Mesangial cell (primary cell): ENCODE measurements at places on chromosomes 5 and 9. TPM values are rescaled to one million over a fixed set of nuclear protein-coding genes. Genes with fewer than 3 reads are reported as not detected.

Gene NR4A3
- total RNA-seq: 0.13 TPM in 1 of 2 replicates, not detected in the other

Gene CDC25C
- total RNA-seq: 1.3 and 20.2 TPM in 2 replicates

Gene GPX8
- 60.6 and 67.5 TPM in 2 replicates for total RNA-seq

Gene RNF183
- total RNA-seq: 0.38 TPM in 1 of 2 replicates, not detected in the other

Gene ARHGEF37
- total RNA-seq: 1.3 and 2.4 TPM in 2 replicates

Gene PELO
- total RNA-seq: 17.5 and 17.6 TPM in 2 replicates

Gene ANKRD34B
- 0.33 and 1.5 TPM in 2 replicates for total RNA-seq

Gene NFIB
- total RNA-seq: 4.4 and 8.2 TPM in 2 replicates

Gene KIF12
- 8.3 and 67.3 TPM in 2 replicates for total RNA-seq

Gene KIAA0825
- total RNA-seq: 0.65 and 2.2 TPM in 2 replicates

Gene MIGA2
- 21.2 and 22.8 TPM in 2 replicates for total RNA-seq

Gene CDO1
- 1.8 and 6.6 TPM in 2 replicates for total RNA-seq

Gene CCDC183
- total RNA-seq: 0.25 TPM in 1 of 2 replicates, not detected in the other

Gene PCDHGC3
- total RNA-seq: 36.5 and 60.1 TPM in 2 replicates

Gene SMIM33
- total RNA-seq: under 0.01 TPM in 1 of 2 replicates, not detected in the other

Gene ANKRD31
- under 0.01 TPM in 1 of 2 replicates, not detected in the other for total RNA-seq

Gene TSLP
- 0.13 TPM in 1 of 2 replicates, not detected in the other for total RNA-seq

Gene GRXCR2
- total RNA-seq: not detected in 2 replicates

Gene TYRP1
- not detected in 2 replicates for total RNA-seq

Gene SPRY4
- 17.3 and 18.5 TPM in 2 replicates for total RNA-seq

Gene ACTBL2
- 6.7 and 16.5 TPM in 2 replicates for total RNA-seq

Gene ZFAND5
- total RNA-seq: 83.6 and 118 TPM in 2 replicates

Gene NUTM2F
- total RNA-seq: not detected in 2 replicates

Gene OTP
- total RNA-seq: not detected in 2 replicates

Gene SV2C
- not detected in 2 replicates for total RNA-seq

Gene TAF11L10
- total RNA-seq: not detected in 2 replicates
